Activated CD4-positive, alpha-beta T cell treated with anti-CD3 and anti-CD28 coated beads for 24 hours (primary cell): ENCODE measurements at places on chromosomes 11 and 22.

DNA sequence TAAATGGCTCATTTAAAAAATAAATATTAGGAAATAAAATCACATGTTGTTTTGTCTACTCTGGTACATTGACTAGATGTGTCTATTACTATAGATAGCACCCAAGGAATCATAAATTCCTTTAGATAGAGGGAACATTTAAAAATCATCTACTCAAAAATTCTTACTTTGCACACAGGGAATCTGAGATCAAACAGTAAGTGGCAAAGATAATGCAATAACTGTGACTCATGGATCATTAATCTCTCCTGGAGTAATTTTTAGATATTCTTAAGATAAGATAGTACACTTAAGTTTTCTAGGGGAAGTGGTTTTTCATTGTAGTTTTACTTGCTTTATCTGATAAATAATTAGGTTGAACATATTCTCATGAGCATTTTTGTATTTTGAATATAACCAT lies 468.9 kb downstream of the LUZP2 start:
- no peak for DNase-seq

GRCh38 chr22:29499852-29500251 lies 19.8 kb downstream of the NEFH start:
- DNase-seq: no peak

DNA sequence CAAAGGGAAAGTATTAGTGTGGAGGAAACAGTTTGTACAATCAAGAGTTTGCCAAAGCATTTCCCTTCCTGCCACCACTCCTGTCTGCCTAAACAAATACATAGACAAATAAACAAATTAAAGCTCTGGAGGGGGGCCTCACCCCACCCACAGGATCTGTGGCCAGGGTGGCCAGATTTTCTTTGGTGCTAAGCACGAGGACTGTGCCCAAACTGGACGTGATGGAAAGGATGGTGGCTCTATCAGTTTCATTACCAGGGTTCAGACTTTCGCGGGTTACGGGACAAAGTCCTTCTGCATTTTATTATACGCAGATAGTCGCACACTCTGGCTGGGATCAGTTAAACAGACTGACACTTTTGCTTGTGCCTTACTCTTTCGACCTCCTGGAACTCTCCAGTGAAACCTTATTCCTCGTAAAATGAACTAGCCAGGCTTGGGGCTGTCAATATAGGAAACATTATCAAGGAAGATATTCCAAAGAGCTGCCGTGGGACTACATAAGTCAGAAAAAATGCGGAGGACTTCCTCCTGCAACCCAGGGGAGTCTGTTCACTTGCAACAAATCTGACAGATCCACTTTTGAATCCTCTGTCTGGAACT lies 11.2 kb downstream of the BARX2 start:
- no peak for DNase-seq

GRCh38 chr11:26578998-26579661 lies 7.1 kb upstream of the MUC15 start:
- DNase-seq: no peak

DNA sequence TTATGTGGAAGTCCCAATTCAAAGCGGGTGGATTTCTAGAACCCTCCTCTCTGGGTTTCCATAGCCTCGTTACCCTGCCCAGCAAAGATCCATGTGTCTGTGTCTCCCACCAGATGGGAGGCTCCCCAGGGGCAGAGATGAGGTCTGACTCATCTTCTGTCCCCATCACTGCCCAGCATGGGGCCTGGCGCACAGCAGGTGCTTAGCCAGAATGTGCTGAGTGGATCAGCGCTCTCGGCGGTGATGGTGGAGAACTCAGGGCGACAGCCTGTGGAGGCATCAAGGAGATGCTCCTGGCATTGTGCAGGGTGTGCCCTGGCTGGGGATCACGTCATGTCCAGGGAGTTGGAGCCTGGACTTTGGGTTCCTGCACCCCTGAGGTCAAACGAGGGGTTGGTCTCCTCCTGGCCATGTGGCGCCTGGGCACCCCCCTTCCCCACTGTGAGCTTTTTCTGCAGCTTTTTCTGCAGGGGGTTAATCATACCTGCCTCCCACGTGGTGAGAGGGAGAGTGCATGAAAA lies 46.1 kb upstream of the RFPL3 start:
- no peak for DNase-seq

DNA sequence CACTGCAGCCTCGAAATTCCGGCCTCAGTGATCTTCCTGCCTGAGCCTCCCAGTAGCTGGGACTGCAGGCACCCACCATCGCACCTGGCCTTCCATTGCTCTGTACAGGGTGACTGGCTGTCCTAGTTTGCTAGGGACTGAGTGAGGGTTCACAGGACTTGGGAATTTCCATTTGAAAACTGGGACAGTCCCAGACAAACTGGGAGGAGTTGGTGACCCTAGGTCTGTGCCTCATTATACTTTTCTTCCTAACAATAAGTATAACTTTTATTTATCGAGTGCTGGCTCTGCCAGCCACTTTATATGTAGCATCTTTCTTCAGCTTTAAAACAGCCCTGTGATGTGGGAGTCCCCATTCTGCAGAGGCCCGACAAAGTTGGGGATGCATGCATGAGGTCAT lies 25.5 kb downstream of the TCP11L1 start:
- DNase-seq: no peak

- no peak for DNase-seq
Measured at GRCh38 chr11:105206633-105207032, 67.1 kb upstream of the CARD18 start.

DNA sequence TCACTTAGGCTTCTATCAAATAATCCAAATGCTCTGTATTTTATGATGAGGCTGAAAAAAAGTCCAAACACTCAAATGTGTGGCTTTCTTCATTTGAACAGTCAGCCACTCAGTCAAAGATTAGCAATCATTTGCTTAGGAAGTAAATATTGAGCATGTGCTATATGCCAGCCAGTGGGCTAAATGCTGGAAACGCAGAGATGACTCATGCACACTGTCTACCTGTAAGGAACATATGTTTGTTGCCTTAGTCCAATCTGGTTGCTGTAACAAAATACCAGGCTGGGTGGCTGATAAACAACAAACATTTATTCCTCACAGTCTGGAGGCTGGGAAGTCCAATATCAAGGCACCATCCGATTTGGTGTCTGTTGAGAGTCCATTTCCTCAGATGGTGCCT lies 617.3 kb downstream of the NTM start:
- DNase-seq: no peak

GRCh38 chr11:2434008-2434407 lies 10.3 kb downstream of the TRPM5 start:
- no peak for DNase-seq

- no peak for DNase-seq
Measured at GRCh38 chr11:108663154-108663877, 1.6 kb upstream of the DDX10 start.

DNA sequence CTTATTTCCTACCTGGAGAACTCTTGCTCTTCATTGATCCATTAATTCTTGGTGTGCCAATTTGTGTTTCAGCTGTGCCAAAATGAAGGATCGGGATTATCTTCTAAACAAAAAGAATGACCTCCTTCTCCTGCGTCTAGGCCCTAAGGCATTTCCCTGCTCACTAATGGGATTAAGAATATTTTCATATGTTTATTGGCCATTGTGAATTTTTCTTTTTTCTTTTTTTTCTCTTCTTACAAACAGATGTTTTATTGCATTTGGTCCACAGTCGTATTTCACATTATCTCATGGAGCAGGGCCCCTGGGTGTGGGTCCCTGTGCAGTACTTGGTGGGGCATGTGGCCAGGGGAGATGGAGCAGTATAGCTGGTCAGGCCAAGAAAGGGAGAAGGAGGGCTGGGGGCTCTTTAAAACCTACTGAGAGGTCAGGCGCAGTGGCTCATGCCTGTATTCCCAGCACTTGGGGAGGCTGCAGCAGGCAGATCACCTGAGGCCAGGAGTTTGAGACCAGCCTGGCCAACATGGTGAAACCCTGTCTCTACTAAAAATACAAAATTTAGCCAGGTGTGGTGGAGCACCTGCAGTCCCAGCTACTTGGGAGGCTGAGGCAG lies 35.3 kb upstream of the HORMAD2 start:
- DNase-seq: no peak

DNA sequence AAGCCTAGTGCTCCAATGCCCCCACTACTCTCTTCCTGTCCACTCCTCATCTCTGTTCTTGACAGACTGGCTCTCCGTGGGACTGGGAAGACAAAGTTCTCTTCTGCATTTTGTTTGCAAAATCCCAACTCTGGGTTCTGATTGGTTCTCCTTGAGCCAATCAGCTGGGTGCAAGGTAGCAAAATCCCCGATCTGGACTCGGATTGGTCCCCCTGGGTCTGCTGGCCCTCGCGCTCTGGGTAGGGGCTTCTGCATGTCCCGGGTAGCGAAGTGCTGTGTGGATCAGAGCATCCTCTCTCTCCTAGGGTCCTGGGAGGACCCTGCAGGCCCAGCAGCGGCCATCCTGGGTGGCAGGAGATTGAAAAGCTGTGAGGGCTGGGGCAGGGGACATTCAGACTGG lies 22.3 kb upstream of the A4GALT start:
- DNase-seq: no peak

DNA sequence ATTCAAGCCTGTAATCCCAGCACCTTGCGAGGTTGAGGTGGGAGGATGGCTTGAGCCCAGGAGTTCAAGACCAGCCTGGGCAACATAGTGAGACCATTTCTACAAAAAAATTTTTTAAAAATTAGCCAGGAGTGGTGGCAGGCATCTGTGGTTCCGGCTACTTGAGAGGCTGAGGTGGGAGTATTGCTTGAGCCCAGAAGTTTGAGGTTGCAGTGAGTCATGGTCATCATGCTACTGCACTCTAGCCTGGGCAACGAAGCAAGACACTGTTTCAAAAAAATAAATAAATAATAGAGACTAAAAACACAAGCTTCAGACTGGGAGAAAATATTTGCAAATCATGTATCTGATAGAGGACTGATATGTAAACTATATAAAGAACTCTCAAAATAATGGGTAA lies 33.2 kb downstream of the BTBD10 start:
- no peak for DNase-seq

DNA sequence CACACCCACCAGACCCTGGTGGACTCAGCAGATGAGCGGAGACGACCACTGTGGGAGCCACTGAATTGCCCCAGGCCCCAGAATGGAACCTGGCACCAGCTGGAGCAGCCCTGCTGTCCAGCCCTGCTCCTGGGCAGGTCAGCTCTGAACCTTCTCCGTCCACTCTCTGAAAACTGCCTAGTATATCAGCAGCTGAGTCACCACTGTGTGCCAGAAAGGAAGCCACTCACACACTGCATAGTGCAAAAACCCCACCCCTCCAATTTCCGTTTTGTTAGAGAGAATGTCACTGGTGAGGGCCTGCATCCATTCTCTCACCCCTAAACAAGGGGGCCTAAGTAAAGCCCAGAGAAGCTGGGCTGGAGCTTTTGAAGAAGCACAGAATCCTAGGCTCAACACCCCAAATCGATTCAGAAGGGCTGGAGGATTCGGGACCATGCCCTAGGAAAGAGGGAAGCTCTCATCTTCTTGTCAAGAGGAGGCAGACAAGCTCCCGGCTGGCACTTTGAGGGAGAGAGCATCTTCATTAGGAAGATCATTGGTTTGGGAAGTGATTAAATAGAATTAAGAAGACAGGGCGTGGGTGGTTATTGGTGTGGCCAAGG lies 44.5 kb downstream of the GALNT18 start:
- no peak for DNase-seq

GRCh38 chr11:1714908-1715885 lies 18.2 kb downstream of the KRTAP5-6 start:
- DNase-seq: no peak

GRCh38 chr22:21796863-21797262 lies 61.3 kb upstream of the YPEL1 start:
- no peak for DNase-seq

DNA sequence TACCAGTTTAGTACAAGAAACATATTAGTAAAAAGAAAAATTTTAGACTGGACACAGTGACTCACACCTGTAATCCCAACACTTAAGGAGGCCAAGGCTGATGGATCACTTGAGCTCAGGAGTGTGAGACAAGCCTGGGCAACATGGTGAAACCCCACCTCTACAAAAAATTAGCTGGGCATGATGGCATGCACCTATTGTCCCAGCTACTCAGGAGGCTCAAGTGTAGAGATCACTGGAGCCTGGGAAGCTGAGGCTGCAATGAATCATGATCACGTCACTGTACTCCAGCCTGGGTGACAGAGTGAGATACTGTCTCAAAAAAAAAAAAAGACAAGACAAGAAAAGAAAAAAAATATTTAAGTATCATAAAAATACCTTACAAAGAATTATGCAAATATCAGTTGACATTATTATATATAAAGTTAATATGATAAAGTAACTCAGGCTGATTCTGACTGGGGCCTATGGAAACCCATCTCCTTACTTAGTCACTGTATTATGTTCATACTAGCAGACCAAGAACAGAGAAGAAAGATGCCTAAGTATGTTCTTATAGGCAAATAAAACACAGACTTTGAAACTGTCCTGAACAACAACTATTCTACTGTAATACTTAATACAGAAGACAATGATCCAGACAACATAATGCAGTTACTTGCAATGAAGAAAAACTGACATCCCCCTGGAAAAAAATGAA lies 27.3 kb downstream of the FAM168A start:
- DNase-seq: no peak

- DNase-seq: peak; percentile 28
Measured at GRCh38 chr11:74449369-74449931, 17.9 kb downstream of the KCNE3 start.

- no peak for DNase-seq
Measured at GRCh38 chr22:21628386-21629254, 1.2 kb downstream of the YDJC start.

DNA sequence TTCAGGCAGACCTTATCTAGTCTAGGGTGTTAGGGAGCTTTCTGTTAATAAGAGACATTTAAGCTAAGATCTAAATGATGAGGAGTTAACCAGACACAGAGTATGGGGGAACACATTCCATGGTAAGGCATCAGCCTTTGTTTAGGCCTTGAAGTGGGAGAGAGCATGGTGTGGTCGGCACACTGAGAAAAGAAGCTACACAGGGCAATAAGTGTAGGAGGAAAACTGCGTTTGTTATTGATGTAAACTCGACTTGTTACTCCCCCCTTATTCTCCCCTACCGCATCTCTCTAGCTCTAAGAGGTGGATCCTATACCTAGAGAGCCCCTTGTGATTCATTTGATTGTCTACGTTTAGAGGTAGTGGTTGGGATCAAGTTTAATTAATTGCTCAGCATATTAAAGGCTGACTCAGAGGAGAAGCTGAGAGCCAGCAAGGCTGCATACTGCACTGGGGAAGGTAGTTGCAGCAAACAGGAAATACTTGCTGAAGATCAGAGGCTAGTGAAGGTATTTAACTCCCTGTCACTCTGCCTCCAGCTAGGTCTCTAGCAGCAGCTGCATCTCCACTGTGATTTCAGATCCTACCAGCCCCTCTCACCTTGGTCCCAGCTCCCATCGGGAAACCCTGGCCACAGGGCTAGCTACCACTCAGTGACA lies 86.8 kb upstream of the TEAD1 start:
- DNase-seq: no peak
